ENCODE measurements at places on chromosomes 4 and X. TPM values are rescaled to one million over a fixed set of nuclear protein-coding genes. Genes with fewer than 3 reads are reported as not detected.

DNA sequence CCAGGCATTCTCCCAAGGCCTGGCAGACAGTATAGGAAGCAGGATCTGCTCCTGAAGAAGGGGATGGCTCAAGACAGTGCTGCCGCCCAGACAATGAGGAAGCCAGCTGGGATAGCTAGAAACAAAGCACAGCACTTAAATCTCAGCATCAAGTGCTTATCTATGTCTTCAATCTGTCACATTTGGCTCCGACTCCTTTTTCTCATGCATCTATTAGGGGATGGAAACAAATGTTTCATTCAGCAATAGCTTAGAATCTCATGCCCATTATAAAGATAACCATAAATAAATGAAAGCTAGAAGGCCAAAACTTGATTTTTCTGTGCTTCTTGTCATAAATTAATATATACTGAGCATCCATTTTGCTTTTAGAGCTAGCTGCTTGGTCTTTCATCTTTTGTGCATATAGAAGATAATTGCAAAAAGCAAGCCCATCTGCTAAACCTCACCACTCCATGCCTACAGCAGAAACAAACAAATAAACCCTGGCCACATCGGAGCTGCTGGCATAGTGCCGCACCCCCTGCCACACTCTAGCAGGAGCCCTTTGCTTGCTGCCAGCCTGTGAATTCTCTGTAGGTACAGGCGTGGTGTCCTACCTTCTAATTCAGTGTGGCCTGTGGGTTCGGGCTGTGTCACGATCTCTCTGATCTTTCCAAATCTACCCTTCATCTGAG is 75.9 kb downstream of the AASDH start:
- no peak for DNase-seq

GRCh38 chr4:170413951-170414350 is 324.2 kb upstream of the AADAT start:
- DNase-seq, result no peak

GRCh38 chrX:41178201-41178600 is 93.0 kb downstream of the USP9X start:
- DNase-seq, result peak; percentile 15

GRCh38 chrX:147978931-147979330 is 2.2 kb upstream of the FMR1NB start:
- DNase-seq, result no peak

- DNase-seq, result no peak
Observed at GRCh38 chr4:39114436-39114835, 52.4 kb downstream of the KLHL5 start.

- no peak for DNase-seq
Observed at GRCh38 chrX:135425026-135425965, 3.6 kb downstream of the SMIM10L2A start.

DNA sequence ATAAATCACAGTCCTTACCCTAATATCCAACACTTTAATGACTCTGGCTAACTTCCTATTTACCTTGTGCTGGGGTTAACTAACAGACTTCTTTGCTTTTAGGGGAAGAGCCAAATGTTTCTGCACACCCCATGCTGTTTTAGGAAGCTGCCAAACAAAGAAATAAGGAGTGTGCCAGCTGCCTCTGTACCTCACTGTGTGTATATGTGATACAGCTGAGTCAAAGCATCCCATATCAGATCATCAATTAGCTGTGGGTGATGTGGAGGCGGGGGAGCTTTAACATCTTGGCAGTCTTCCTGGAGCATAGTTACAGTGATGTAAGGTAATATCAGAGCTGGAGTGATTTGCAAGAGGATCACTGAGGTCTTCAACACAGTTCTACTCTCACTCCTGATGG is 95.4 kb downstream of the COL25A1 start:
- DNase-seq, result no peak

- no peak for DNase-seq
Observed at GRCh38 chrX:39760930-39761329, 336.8 kb downstream of the BCOR start.

- DNase-seq, result no peak
Observed at GRCh38 chrX:133670383-133670782, 255.1 kb upstream of the GPC4 start.

DNA sequence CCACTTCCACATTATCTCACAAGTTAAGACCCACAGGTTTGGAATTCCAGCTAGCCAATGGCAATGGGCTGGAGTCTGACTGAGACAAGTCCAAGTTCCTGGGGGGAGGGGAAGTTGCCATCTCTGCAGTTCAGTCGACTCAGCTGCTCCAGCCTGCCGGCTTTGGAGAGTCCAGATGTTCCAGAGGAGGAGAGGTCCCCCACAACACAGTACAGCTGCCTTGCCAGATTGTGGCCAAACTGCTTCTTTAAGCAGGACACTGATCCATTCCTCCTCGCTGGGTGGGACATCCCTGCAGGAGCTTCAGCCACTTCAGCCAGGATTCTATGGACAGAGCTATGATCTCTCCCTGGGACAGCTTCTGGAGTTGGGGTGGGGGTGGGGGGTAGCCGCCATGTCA is 199.2 kb downstream of the EDA start:
- DNase-seq, result no peak

- DNase-seq, result no peak
Observed at GRCh38 chr4:85370400-85371032, 104.4 kb upstream of the ARHGAP24 start.

GRCh38 chr4:163666332-163666873 is 171.9 kb downstream of the TMA16 start:
- peak; percentile 13 for DNase-seq

DNA sequence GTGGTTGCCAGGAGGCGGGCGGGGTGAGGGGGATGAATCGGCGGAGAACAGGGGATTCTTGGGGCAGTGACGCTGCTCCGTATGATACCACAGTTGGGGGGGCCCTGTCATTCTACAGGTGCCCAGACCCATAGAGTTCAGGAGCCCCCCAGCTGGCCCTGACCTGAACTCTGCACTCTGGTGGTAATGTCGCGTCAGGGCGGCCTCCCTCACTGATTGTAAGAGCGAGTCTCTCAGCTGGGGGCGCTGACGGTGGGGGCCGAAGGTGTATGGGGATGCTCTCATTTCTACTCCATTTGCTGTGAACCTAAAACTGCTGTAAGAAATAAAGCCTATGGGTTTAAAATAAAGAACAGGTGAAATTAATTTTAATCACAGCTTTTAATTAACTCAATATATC is 91.8 kb upstream of the PSAPL1 start:
- DNase-seq, result no peak

GRCh38 chr4:15104825-15105224 is 102.5 kb downstream of the CPEB2 start:
- DNase-seq, result no peak

- DNase-seq, result peak; percentile 10
Observed at GRCh38 chrX:103629318-103630170, 769 bp downstream of the TCEAL1 start.

GRCh38 chr4:8393593-8394038 is 46.9 kb downstream of the ACOX3 start:
- no peak for DNase-seq

DNA sequence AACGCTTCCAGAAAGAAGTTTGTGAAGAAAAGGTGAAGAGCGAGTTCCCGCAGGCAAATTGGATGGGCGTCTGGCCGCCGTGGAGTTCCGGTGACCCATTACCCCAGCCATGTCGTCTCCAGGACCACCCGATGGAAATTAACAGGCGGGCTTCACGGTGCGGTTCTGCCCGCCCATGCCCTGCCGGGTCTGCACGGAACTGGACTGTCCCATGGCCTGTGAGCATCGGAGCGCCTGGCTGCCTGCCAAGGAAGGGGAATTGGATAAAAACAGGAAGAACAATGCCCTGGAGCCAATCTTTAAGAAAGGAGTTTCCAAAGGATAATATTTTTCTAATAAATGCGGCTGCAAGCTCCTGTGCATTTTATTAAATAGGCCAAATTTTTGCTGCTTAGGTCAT is 319.8 kb upstream of the SLC7A11 start:
- no peak for DNase-seq

DNA sequence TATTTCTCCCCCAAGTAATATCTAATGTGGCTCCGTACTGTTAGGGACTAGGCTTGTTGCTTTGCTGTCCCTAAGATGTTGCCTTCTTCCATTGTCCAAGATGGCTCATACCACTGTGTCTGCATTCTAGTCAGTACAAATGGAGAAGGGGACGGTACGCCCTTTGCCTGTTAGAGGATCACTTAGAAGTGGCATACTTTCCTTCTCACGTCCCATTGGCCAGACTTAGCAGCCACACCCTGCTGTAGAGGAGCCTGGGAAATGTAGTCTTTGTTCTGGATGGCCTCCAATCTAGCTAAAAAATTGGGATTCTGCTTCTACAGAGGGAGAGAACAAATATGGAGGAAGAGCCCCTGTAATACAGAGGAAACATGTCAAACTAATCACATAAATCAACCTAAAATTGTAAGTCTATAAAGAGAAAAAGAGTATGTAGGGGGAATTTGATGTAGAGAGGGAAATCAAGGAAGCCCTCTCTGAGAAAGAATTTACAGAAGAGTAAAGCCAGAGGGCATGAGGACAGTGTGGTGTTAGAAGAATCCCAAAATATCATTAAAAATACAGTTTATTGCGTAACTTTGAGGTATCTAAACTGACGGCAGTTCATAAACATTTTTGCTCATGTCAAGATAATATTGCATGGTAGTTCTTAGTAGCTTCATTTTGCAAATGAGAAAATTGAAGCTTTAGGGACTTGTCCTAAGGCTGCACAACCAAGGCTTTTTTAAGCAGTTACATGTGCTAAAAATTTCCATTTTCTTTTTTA is 15.1 kb downstream of the PRIMPOL start:
- DNase-seq, result no peak

DNA sequence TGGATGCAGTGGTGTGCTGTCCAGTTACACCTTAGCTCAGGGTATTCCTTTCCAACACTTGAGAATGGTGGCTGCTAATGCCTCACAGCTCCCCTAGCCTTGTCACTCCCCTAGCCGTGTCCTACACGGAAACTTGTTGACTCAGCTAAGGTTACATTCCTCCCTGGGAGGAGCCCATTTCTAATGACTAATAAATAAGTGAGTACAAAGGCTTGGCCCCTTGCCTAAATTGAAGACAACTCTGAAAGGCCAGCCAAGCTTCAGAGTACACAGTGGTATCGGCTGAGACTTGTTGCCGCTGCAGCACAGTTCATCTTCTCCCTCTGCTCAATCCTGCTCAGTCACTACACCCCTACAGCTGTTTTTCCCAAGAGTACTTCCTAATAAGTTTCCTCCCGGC is 21.2 kb upstream of the SLC25A31 start:
- no peak for DNase-seq

Gene TBX22
- polyA plus RNA-seq, result not detected

Gene PPEF2
- not detected for polyA plus RNA-seq

Gene SMIM10
- not detected for polyA plus RNA-seq

Gene FGA
- polyA plus RNA-seq, result not detected

Gene CLTRN
- polyA plus RNA-seq, result not detected

Gene NDST3
- not detected for polyA plus RNA-seq

Gene SSX2B
- polyA plus RNA-seq, result not detected

Measured in CD4-positive, alpha-beta memory T cell (primary cell).